Astrocyte (in vitro differentiated cells and primary cell): ENCODE measurements at places on chromosomes 6 and 20. TPM values are rescaled to one million over a fixed set of nuclear protein-coding genes. Genes with fewer than 3 reads are reported as not detected.

Gene TAGAP
- 0.10 and 0.11 TPM in 2 replicates for total RNA-seq

Gene SYNDIG1
- 5.7 and 8.7 TPM in 2 replicates for total RNA-seq

Gene IMPG1
- not detected in 2 replicates for total RNA-seq

Gene LY6G6C
- 0.41 and 0.66 TPM in 2 replicates for total RNA-seq

Gene CCN6
- not detected in 2 replicates for total RNA-seq

Gene VSTM2L
- 17.7 and 18.5 TPM in 2 replicates for total RNA-seq

Gene LPIN3
- 18.0 and 19.6 TPM in 2 replicates for total RNA-seq

Gene BLOC1S5
- total RNA-seq = 8.2 and 8.4 TPM in 2 replicates

Gene CALHM4
- 0.20 TPM in 1 of 2 replicates, not detected in the other for total RNA-seq

Gene ZBP1
- not detected in 2 replicates for total RNA-seq

Gene SLC22A16
- not detected in 2 replicates for total RNA-seq

Gene SIRPG
- not detected in 2 replicates for total RNA-seq

Gene CCM2L
- 0.11 TPM in 1 of 2 replicates, not detected in the other for total RNA-seq

GRCh38 chr20:63106108-63106764 lies 99.5 kb upstream of the BHLHE23 start:
- H3K27me3 ChIP-seq = peaks cover 3% of the 10 kb centered on the region
- H3K27ac ChIP-seq = no peak overlapping the region
- no peak for DNase-seq
- no peaks in the 10 kb centered on the region for H3K36me3 ChIP-seq
- H3K4me1 ChIP-seq = peaks cover 6% of the 10 kb centered on the region
- no peak overlapping the region for H3K4me3 ChIP-seq

GRCh38 chr6:34068462-34069044 lies 77.3 kb downstream of the GRM4 start:
- no peaks in the 10 kb centered on the region for H3K36me3 ChIP-seq
- H3K4me3 ChIP-seq = no peak overlapping the region
- peaks cover 28% of the 10 kb centered on the region for H3K27me3 ChIP-seq
- no peak overlapping the region for H3K27ac ChIP-seq
- H3K4me1 ChIP-seq = no peaks in the 10 kb centered on the region
- no peak for DNase-seq

DNA sequence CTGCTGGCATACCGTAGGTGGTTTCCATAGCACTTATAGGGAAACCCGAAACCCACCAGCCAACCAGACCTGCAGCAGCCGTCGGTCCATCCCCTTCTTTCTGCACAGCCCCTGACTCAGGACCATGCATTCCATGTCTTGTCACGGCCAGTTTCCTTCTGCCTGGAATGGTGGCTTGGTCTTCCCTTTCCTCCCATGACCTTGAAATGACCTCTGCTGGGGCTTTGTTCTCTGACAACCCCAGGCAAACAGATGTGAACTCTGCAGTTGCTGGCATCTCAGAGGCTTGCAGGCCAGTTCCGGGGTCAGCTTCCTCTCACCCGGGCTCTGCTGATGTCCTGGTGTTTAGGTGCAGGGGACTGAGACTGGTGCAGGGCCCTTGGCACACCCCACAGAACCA lies 250.8 kb downstream of the SMOC2 start:
- no peaks in the 10 kb centered on the region for H3K36me3 ChIP-seq
- no peaks in the 10 kb centered on the region for H3K4me1 ChIP-seq

DNA sequence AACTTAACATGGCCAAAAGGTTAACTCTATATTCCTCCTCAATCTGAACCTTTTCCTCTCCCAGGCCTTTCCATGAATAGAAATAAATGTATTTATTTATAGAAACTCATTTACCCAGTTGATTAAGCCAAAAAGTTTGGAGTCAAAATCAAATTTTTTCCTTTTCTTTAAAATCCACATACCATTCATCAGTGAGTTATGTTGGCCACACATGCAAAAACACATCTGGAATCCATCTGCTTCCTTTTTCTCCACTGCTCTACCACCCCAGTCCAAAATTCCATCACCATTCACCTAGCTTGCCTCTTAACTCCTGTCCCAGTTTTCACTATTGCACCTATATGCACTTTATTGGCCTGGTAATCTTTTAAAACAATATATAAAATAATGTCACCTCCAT lies 62.4 kb upstream of the TMEM200A start:
- peak; percentile 62 for DNase-seq
- H3K27me3 ChIP-seq = no peaks in the 10 kb centered on the region
- no peak overlapping the region for H3K27ac ChIP-seq

- H3K27me3 ChIP-seq = no peaks in the 10 kb centered on the region
- H3K4me1 ChIP-seq = peaks cover 9% of the 10 kb centered on the region
- no peak overlapping the region for H3K4me3 ChIP-seq
- no peak overlapping the region for H3K27ac ChIP-seq
- no peak for DNase-seq
Measured at GRCh38 chr6:47084610-47085009, 42.5 kb upstream of the ADGRF1 start.

GRCh38 chr20:45508068-45508886 lies 7.1 kb downstream of the SPINT3 start:
- peaks cover 3% of the 10 kb centered on the region for H3K27me3 ChIP-seq
- H3K36me3 ChIP-seq = no peaks in the 10 kb centered on the region
- no peak for DNase-seq
- H3K4me3 ChIP-seq = no peak overlapping the region

DNA sequence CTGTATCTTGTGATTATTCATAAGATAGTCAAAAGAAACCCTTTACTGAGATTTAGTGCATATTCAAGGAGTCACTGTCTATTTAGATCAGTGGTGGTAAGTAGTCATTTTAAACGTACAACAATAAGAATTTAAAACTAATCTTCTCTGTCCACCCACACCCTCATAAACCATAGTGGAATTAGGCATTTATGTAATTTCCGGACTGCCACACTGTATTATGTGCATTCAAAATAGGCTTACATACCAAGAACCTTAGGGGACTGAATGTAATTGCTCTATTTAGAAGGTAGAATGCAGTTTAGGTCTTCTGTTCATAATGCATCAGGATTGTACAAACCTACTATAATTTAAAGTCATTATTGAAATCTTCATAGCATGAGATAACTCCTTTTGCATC lies 685.4 kb downstream of the TENT5A start:
- H3K27ac ChIP-seq = no peak overlapping the region
- DNase-seq = peak; percentile 5
- H3K4me1 ChIP-seq = no peaks in the 10 kb centered on the region
- H3K4me3 ChIP-seq = no peak overlapping the region

- H3K27ac ChIP-seq = no peak overlapping the region
- no peak overlapping the region for H3K4me3 ChIP-seq
- no peaks in the 10 kb centered on the region for H3K27me3 ChIP-seq
- no peaks in the 10 kb centered on the region for H3K36me3 ChIP-seq
- no peaks in the 10 kb centered on the region for H3K4me1 ChIP-seq
Measured at GRCh38 chr6:159440911-159441703, 251.9 kb downstream of the SOD2 start.

DNA sequence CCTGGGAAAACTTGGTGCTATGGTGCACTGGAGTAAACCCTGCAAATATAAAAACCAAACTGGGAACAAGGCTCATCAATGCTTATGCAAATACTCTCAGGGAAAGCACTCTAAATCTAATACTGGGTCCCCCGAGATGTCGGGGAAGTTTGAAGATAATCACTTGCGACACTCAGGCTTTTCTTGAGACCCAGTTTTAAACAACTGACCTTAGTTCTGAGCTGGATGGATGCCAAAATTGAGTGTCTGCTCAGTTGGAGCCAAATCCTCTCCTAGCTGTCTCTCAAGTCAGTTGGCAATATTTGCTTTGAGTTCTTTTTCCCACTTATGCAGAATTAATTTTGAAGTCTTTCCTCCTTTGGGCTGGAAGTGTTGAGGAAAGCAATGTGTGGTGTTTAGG lies 75.5 kb upstream of the CD2AP start:
- no peak overlapping the region for H3K27ac ChIP-seq
- H3K27me3 ChIP-seq = no peaks in the 10 kb centered on the region
- H3K4me3 ChIP-seq = no peak overlapping the region

GRCh38 chr20:36197271-36197670 lies 39.0 kb upstream of the AAR2 start:
- H3K36me3 ChIP-seq = no peaks in the 10 kb centered on the region
- H3K27ac ChIP-seq = no peak overlapping the region
- no peaks in the 10 kb centered on the region for H3K27me3 ChIP-seq
- no peak overlapping the region for H3K4me3 ChIP-seq
- no peak for DNase-seq

- peaks cover 15% of the 10 kb centered on the region for H3K4me1 ChIP-seq
- peak; percentile 12 for DNase-seq
- no peaks in the 10 kb centered on the region for H3K27me3 ChIP-seq
- H3K36me3 ChIP-seq = no peaks in the 10 kb centered on the region
- no peak overlapping the region for H3K4me3 ChIP-seq
Measured at GRCh38 chr6:149166336-149166735, 151.2 kb upstream of the TAB2 start.

- H3K36me3 ChIP-seq = peaks cover 9% of the 10 kb centered on the region
- no peak overlapping the region for H3K27ac ChIP-seq
- H3K4me3 ChIP-seq = no peak overlapping the region
- no peaks in the 10 kb centered on the region for H3K27me3 ChIP-seq
- peak; percentile 29 for DNase-seq
Measured at GRCh38 chr20:3000852-3001523, 42.4 kb upstream of the GNRH2 start.

DNA sequence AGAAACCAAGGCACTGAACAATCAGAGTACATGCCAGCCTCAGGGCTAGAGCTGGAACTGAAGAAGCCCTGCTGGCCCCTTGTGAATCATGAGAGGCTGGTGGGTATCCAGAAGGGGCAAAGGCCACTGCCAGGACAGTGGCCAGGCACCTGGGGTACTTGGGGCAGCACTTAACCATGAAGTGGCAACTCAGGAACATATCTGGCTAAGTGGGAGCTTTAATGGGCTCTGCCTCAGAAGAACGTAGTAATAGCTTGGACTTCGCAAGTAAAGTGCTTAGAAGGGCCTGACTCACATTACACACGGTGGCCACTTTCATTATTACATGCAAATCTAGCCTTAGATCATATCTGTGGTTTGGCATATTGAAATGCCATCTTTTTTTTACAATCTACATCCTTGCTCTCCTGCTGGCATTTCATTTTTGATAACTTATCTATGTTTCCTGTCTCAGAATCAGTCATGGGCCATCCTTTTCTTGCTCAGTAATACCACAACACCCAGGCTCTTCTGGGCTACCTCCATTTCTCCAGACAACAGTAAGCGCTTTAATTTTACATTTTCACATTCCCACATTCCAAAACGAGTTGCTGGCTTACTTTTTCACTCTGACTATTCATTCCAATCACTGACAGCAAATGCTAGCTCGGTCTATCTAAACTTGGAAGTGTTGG lies 21.6 kb downstream of the NAPB start:
- H3K36me3 ChIP-seq = peaks cover 5% of the 10 kb centered on the region
- peaks cover 10% of the 10 kb centered on the region for H3K4me1 ChIP-seq
- H3K27me3 ChIP-seq = no peaks in the 10 kb centered on the region
- H3K4me3 ChIP-seq = no peak overlapping the region
- DNase-seq = peak; percentile 84

- H3K4me3 ChIP-seq = no peak overlapping the region
- no peaks in the 10 kb centered on the region for H3K36me3 ChIP-seq
- peak; percentile 75 for DNase-seq
- peaks cover 8% of the 10 kb centered on the region for H3K4me1 ChIP-seq
Measured at GRCh38 chr6:3490625-3490980, 33.8 kb upstream of the SLC22A23 start.

- peaks cover 21% of the 10 kb centered on the region for H3K4me1 ChIP-seq
- peak overlapping the region; percentile 80 for H3K27ac ChIP-seq
- H3K36me3 ChIP-seq = peaks cover 3% of the 10 kb centered on the region
- no peak for DNase-seq
- H3K27me3 ChIP-seq = no peaks in the 10 kb centered on the region
Measured at GRCh38 chr20:35771367-35771688, 487 bp upstream of the PHF20 start.

DNA sequence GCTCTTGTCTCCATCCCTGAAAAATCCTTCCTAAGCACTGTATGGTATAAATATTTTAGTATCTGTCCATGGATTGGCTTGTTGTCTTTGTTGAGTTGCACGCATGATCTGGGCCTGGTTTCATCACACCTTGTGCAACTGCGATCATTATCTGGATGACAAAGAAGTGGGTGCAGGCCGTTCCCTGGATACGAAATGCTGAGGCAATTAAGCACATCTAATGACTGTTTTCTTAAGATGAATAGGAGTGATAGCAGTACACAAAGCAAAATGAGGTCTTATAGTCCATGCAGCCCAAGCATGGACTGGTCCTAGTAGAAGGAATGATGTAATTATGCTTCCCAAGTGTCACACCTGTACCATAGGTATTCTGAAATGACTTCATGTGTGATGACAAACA lies 47.8 kb downstream of the SLC35D3 start:
- H3K36me3 ChIP-seq = no peaks in the 10 kb centered on the region
- no peak overlapping the region for H3K27ac ChIP-seq
- no peaks in the 10 kb centered on the region for H3K4me1 ChIP-seq
- no peak for DNase-seq
- peaks cover 6% of the 10 kb centered on the region for H3K27me3 ChIP-seq

GRCh38 chr6:119324718-119325117 lies 24.8 kb downstream of the MAN1A1 start:
- no peaks in the 10 kb centered on the region for H3K27me3 ChIP-seq
- H3K4me1 ChIP-seq = peaks cover 3% of the 10 kb centered on the region
- H3K4me3 ChIP-seq = no peak overlapping the region
- no peak overlapping the region for H3K27ac ChIP-seq
- no peaks in the 10 kb centered on the region for H3K36me3 ChIP-seq
- DNase-seq = no peak

- H3K4me3 ChIP-seq = no peak overlapping the region
- no peak overlapping the region for H3K27ac ChIP-seq
- no peaks in the 10 kb centered on the region for H3K36me3 ChIP-seq
- DNase-seq = no peak
- H3K27me3 ChIP-seq = no peaks in the 10 kb centered on the region
Measured at GRCh38 chr20:33437141-33437911, 6.2 kb downstream of the SNTA1 start.

DNA sequence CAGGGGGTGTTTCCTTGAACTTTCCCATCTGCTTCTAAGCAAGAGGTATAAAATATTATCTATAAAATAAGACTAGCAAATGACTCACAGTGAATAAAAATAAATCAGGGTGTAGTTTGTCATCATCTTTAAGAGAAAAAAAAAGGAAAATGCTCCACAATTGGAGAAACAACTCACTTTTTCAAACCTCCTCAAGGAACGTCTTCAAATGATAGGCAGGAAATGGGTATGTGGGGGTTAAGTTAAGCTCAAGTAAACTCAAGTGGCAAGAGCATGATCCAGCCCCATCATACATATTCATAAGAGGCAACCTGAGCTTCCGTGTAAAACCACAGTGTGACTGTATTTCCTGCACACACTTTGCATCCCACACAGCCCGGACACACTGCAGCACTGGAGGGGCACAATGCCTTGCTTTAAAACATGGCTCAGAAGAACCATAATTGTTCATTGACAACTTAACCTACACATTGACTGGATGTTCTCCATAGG lies 58.5 kb upstream of the CEP85L start:
- H3K4me1 ChIP-seq = peaks cover 47% of the 10 kb centered on the region
- H3K27me3 ChIP-seq = no peaks in the 10 kb centered on the region
- peak; percentile 93 for DNase-seq
- H3K4me3 ChIP-seq = peak overlapping the region; percentile 74

GRCh38 chr20:9294041-9294440 lies 220.3 kb upstream of the LAMP5 start:
- DNase-seq = peak; percentile 81
- no peaks in the 10 kb centered on the region for H3K27me3 ChIP-seq
- H3K36me3 ChIP-seq = no peaks in the 10 kb centered on the region
- H3K4me3 ChIP-seq = no peak overlapping the region
- H3K4me1 ChIP-seq = no peaks in the 10 kb centered on the region

GRCh38 chr6:54710456-54710855 lies 136.1 kb upstream of the FAM83B start:
- no peaks in the 10 kb centered on the region for H3K27me3 ChIP-seq
- H3K27ac ChIP-seq = no peak overlapping the region
- no peaks in the 10 kb centered on the region for H3K36me3 ChIP-seq
- H3K4me3 ChIP-seq = no peak overlapping the region
- no peaks in the 10 kb centered on the region for H3K4me1 ChIP-seq
- no peak for DNase-seq
